Amniotic stem cell (primary cell): ENCODE measurements at places on chromosomes 16 and 17.

GRCh38 chr17:56486732-56487131 is 106.8 kb upstream of the NOG start:
- no peak for DNase-seq

DNA sequence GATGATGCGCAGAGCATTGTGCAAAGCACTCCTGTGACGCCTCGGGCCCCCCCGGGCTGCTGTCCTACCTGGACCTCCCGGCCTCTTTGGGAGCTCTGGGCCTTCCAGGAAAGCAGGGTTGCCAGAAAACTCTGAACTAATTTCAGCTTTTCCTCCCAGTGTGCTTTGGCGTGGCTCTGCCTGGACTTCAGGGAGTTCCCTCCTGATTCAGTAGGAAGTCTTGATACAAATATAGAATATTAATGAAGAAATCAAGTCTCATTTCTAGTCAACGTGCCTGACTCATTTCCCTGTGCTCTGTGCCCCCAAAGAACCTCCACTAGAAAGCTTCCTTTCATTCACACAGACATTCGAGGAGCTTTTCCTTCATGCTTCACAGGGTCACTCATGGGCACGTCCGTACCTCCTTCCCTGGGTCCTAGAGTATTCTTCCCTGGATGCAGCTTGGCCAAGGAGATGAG is 84.0 kb upstream of the NOL11 start:
- DNase-seq, result no peak

DNA sequence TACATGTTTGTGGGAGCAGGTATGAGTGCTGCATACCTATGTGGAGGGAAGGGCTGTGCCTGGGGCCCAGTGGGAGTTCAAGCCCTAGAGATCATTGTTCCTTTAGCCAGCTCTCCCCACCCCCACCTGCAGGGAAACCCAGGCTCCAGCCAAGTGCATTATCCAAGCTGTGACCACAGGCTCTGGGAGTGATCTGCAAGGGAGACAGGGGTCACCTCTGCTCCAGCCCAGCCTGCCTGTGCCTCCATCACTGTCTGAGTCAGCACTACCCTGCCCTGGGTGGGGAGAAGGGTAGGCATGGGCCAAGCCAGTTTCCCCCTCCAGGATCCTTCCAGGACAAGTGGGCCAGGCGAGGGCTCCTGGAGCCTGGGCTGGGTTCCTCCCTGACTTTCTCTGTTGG is 32.1 kb upstream of the SBK1 start:
- DNase-seq, result no peak

- no peak for DNase-seq
These were observed 26.6 kb downstream of the GOSR2 start for GRCh38 chr17:46949291-46950174.

- no peak for DNase-seq
These were observed 21.6 kb upstream of the SMPD3 start for GRCh38 chr16:68469796-68470460.

DNA sequence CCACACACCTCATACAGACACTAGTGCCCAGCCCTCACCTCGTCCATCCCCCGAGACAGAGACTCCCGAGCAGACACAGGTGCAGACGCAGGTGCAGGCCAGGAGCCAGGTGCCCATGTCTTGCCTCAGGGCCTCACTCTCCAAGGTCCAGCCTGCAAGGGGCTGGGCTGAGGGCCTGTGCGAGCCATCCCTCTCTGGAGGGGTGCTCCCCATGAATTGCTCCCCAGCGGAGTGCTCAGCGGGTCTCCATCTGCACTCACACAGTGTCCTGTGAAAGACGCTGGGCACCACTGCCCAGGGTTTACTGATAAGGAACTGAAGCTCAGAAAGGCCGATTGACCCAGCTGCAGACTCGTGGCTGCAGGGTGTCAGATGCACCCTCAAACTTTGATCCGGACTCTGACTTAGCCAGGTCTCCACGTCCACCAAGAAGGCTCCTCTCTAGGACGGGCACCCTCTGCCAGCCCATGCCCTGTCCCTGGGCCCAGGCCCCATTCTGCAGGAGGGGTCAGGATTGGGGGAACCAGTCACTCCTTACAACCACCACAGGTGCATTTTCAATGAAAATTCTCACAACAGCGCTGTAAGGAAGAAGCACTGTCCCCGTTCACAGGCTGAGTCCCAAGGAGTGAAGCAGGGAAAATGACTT is 16.9 kb downstream of the POLR3K start:
- DNase-seq, result no peak

- no peak for DNase-seq
These were observed 56.3 kb upstream of the ADAMTS18 start for GRCh38 chr16:77491091-77491490.

DNA sequence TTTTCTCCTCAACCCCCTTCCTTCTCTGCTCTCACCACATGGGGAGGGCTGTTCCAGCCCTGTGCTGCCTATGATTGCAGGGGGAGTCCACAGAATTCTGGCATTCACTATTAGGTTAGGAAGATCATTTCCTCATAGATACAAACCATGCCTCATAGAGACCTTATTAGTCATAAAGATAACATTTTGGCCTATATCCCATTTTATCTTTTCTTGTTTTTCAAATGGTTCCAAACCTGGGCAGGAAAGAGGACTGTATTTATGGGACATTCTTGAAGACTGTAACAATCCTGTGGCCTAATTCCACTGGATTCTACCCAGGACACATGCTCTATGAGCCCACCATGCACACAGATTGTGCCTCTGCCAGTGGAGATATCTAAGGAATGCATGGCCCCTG is 51.7 kb downstream of the ASIC2 start:
- no peak for DNase-seq

DNA sequence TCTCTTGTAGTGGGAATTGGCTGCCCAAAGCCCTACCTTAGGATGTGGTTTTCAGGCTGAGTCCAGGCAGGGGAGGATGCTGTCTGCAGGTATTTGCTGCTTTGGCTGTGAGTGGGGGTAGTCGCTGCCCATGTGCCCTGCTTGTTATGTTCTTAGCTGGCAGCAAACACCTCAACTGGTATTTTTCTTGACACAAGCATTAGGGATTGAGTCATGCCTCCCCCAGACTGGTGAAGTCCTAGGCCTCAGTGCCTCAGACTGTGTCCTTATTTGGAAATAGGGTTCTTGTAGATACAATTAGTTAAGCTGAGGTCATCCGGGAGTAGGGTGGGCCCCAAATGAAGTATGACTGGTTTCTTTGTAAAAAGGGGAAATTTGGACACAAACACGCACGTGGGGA is 808.3 kb upstream of the EEF2KMT start:
- no peak for DNase-seq

DNA sequence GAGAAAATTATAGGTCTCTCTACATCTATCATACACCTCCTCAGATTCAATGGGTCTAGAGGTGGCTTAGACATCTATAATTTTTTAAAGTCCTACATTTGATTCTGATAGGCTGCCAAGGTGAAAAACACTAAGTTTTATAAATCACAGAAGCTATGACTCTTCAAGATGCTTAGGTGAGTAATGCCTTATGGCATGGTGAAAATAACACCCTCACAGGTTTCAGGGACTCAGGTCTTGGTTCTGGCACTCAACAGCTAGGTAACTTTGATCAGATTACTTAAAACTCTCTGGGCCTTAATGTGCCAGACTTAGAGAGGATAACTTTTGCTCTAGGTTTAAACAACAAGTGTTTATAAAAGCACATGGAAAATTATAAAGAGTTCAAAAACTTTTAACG is 2.0 kb upstream of the COX10 start:
- no peak for DNase-seq
